Activated CD8-positive, alpha-beta memory T cell treated with anti-CD3 and anti-CD28 coated beads for 1 hour (primary cell): ENCODE measurements at places on chromosomes 3 and 15.

DNA sequence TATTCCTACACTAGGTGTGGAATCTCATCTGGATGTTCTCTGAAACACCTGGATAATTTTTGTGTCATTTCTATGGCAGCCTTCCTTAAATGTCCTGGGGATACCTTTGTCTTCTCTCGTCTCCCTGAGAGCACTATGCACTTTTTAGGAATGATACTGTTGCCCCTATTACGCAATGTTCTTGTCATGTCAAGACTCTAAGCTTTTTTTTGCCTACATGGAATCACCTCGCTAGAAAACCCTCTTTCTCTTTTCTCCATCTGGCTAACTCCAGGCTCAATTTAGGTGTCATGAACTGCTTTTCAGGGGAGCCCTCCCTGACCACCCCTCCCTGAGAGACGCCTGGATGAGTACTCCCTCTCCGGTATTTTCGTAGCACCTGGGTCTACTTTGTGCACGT lies 81.3 kb downstream of the SOX2 start:
- no peak for DNase-seq

GRCh38 chr3:152638214-152638613 lies 196.7 kb upstream of the P2RY1 start:
- no peak for DNase-seq

GRCh38 chr3:192408647-192409200 lies 318.6 kb downstream of the FGF12 start:
- DNase-seq, result no peak

DNA sequence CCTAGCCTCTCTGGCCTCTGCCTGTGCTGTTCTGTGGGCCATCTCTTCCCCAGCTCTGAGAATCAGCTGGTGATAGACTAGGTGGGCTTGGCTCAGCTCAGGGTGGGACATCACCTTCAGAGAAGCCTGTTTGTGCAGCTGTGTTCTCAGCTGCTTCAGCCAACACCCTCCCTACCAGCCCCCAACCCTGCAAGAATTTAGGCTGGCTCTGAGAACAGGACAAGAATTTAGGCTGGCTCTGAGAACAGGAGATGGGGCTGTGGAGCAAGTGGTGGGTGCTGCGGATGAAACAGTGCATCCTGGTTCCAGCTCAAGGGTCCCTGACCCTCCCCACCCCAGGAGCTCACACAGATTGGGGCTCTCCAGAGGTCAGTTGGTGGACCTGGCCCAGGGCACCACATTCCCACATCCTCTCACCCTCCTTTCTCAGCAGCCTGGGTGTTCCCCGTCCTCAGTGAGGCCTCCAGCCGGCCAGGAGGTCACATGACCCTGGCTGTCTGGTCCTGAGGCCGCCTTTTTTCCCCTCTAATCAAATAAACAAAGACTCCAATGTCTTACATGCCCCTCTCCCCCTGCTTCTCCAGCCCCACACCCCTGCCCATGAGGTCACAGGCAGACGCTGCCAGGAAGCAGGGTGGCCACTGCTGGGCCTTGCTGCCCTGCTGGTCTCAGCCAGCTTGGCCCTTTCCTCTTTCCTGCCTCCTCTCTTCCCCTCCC lies 14.9 kb downstream of the PLEKHO2 start:
- no peak for DNase-seq

DNA sequence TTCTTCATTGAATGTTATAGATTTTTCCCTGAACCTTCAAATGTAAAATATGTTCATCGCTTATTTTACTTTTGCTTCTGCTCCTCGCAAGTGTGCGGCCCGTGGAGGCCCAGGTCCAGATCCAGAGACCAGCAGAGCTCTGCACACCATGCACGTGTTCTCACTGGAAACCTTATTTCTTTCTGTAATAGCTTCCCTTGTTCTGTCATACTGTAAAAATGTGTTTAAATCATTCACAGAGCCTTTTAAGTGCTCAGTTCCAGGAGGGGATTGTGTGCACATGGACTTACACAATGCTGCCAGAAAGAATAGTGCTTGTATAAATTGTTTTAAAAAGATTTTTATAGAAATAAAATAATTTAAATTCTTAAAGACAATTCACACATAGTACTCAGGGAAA lies 359.3 kb downstream of the GABRG3 start:
- DNase-seq, result no peak

GRCh38 chr3:35401671-35402070 lies 237.7 kb upstream of the ARPP21 start:
- DNase-seq, result no peak

- DNase-seq, result no peak
Measured at GRCh38 chr3:20974396-20974795, 776.6 kb downstream of the ZNF385D start.

- DNase-seq, result no peak
Measured at GRCh38 chr15:77753939-77754338, 121.2 kb upstream of the LINGO1 start.

GRCh38 chr3:28924744-28925360 lies 356.0 kb upstream of the RBMS3 start:
- no peak for DNase-seq

GRCh38 chr3:58754074-58754473 lies 87.5 kb upstream of the FAM3D start:
- no peak for DNase-seq

DNA sequence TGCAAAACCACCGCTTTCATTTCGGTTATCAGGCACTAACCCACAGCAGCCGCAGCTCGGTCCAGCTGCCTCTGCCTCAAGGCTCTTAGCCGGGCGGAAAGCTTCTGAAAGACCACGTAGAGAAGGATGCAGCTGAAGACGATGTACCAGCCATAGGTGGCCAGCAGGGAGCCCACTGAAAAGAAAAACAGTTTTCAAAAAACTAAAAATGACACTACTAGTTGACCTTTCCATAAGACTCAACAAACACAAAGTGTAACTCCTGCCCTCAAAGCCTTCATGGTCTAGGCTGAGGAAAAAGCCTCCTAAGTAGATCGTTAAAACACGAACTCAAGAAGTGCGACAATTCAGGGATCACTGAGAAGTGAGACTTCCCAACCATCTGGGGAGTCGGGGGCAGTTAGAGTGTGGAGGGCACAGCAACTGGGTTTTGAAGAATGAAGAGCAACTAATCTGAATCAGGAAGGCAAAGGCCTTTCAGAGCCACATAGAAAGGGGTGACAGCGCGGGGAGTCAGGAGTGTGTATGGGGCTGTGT lies 716 bp downstream of the SELENOS start:
- no peak for DNase-seq

DNA sequence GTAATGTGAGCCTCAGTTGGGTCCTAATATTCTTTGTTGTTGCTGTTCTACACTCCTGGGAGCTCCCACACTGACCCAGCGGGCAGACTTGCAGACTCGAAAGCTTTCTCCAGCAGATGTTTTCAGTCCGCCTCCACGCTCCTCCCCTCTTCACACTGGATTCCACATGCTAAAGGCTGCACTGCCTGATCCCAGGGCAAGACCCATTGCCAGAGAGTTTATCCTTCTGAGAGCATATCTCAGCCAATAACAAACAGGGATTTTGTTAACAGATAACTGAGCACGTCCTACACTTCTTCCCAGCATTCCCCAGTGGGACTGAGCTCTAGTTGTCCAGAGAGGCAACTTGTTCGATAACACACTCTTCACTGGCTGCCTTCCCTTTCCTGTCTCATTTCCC lies 8.0 kb upstream of the COL6A6 start:
- DNase-seq, result no peak

DNA sequence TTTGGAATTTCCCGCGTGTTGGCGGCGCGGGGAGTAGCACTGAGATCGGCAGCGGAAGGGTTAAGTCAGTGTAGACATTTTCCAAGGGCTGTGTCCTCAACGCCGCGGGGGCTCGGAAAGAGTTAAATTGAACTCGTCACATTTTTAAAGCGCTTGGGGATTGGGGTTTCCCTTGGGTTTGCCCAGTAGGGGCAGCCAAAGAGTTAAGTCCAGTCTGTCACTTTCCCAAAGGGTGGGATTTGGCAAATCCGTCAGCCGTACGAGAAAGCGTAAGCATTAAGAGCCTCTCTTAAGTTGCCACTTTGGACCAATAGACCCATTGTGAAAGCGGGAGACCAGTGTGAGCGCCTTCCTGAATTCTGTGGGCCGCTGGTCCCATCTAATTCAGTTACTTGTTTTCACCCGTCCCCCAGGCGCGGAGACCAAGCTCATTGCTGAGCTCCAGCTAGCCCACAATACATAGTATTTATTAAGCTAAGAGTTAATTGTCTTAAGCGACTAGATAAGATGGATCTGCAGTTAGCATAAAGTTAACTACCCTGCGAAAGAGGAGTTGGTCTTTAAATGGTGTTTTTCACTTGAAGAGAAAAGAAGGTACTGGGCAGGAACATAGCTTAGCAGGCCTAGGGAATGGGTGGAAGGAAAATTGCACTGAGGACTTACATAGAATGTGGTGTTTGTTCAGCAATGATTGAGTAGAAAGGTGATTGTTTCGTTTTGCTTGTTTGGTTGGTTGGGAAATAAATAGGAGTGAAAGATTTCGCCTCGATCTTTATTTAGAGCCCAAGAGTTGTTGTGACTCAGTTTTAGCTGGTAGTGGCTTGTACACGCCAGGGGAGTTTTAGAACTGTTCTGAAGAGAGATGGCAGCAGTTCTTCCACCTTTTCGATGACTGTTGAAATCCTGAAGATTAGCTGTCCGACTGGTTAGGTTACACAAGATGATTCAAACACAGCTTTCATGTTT lies 932 bp downstream of the ARL8B start:
- DNase-seq, result no peak

GRCh38 chr3:178969004-178969700 lies 102.5 kb downstream of the ZMAT3 start:
- DNase-seq, result no peak

GRCh38 chr15:90557186-90558084 lies 27.7 kb downstream of the CRTC3 start:
- no peak for DNase-seq

GRCh38 chr3:5444253-5444652 lies 256.7 kb downstream of the EDEM1 start:
- no peak for DNase-seq

DNA sequence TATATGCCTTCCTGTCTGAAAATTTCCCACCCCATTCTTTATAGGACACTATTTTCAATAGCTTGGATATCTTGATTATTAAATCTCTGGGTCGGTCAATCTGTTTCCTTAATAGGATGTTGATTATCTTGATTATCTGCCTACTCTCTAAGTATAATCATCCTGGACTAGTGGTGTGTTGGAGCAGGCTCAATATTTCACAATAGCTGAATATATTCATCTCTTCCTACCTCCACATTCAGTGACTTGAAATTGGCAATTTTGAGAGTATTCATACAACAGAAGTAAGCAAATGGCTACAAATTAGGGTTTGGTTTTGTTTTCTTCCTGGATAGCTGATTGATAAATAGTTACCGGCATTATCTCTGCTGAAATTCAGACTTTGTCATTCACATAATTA lies 1162.6 kb downstream of the ROBO1 start:
- DNase-seq, result no peak

- no peak for DNase-seq
Measured at GRCh38 chr3:155442072-155442471, 148.6 kb upstream of the STRIT1 start.

DNA sequence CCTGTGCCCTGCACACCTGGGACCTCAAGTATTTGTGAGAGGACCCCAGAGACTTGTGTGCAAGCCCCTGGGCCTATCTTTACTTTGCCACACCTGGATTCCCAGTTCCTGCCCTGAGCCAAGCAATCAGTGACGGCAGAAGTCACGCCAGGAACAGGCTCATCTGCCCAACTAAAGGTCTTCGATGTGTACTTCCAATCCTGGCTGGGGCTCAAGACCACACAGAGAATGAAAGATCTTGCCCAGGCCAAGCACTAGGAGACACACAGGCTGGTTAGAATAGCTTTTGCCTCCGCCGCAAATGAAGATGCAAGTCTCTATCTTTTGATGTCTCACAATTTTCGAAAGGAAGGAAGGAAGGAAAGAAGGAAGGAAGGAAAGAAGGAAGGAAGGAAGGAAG lies 228.8 kb downstream of the OCA2 start:
- no peak for DNase-seq

- DNase-seq, result no peak
Measured at GRCh38 chr3:98560911-98561310, 29.1 kb downstream of the GPR15 start.

DNA sequence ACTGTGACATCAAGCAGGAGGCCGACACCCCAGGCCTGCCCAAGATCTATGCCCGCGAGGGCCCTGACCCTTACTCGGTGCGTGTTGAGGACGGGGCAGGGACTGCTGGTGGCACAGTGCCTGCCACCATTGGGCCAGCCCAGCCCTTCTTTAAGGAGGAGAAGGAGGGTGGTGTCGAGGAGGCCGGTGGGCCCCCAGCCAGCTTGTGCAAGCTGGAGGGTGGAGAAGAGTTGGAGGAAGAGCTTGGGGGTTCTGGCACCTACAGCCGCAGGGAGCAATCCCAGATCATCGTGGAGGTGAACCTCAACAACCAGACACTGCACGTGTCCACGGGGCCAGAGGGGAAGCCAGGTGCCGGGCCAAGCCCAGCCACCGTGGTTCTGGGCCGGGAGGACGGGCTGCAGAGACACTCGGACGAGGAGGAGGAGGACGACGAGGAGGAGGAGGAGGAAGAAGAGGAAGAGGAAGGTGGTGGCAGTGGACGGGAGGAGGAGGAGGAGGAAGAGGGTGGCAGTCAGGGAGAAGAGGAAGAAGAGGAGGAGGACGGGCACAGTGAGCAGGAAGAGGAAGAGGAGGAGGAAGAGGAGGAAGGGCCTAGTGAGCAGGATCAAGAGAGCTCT lies 5.4 kb downstream of the ZBTB47 start:
- no peak for DNase-seq

DNA sequence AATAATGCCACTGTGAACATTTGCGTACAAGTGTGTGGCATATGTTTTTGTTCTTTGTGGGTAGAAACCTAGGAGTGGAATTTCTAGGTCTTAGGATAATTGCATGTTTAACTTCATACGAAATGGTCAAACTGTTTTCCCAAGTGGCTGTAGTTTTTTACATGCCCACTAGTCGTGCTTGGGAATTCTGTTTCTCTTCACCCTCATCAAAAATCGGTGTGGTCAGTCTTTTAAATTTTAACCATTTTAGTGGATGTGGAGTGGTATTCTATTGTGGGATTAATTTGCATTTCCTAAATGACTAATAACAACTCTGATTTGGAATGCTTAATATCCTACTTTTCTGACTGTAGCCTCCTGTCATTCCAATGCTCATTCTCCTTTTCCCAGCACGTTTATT lies 27.6 kb downstream of the ZFAND6 start:
- no peak for DNase-seq
